ENCODE measurements at places on chromosomes 16 and 17.

GRCh38 chr17:51995797-51996403, 162.6 kb downstream of the CA10 start:
- no peak for DNase-seq

DNA sequence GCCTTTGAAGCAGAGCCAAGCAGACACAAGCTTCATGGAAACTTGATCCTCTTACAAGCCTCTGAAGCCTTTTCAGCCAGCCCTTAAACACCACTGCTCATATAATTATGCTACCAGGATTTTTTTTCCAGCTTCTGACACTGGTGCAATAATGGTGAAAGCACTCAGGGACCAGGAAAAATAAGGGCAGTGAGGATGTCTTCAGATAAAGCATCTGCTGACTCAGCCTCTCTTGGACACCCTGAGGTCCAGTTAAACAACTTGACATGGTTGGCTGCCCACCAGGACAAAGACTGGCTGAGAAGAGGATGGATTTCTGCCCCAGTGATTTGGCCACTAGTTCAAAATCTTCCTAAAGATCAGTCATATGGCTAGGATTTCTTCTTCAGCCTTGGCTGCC, 124.2 kb upstream of the N4BP1 start:
- DNase-seq = no peak

DNA sequence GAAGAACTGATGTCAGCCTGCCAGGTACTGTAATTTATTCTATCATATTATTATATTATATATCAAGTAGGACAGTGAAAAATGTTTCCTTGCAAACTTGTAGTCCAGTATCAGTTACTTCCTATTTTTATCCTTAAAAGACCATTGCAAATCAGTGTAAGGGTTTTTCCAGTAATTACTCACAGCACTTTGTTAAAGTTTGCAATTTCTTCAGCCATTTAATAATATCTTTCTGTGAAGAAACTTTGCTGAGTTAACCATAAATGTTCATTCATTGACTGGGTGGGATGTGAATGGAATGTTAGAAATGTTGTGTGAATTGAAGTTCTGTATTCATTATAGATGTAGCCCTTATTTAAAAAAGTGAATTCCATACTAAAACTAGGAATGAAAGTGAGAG, 26.7 kb downstream of the HAPSTR1 start:
- DNase-seq = no peak

DNA sequence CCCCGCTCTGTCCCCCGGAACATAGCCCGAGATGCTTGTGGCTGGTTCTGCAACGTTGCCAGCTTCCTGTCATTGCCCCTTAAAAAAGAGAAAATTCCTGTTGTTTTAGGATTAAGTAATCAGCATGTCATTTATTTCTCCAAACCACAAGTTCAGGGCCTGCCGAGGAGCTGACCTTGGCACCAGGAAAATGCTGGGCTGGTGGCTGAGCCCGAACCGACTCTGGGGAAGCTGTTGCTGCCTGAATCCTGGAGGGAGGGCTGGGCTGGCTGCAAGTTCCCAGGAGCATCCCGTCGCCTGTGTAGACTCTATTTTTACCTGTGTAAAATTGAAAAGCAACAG, 130.9 kb upstream of the FOXF1 start:
- DNase-seq = no peak

DNA sequence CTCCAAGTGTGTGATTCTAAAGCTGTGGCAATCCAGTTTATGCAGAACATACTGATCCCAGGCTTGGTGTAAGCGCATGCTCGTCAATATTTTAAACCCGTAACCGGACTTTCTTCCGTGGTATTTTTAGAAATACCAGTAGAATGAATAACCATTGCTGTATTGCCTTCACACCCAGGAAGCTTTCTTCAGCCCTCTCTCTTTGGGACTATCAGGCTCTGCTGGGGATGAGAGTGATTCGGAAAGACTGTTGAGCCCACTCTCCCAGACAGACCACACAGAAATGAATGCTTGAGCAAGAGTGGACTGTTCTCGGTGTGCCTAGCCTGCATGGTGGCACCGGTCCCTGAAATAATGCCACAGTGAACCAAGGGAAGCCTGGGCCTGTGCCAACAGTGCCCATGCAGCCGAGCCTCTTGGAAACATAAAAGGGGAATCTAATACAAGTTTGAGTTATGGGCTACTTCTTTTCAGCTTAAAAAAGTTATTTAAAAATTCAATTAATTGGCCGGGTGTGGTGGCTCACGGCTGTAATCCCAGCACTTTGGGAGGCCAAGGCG, 89.9 kb upstream of the ELAC2 start:
- DNase-seq = no peak

GRCh38 chr17:48605991-48606891, 1.5 kb upstream of the HOXB6 start:
- DNase-seq = no peak

DNA sequence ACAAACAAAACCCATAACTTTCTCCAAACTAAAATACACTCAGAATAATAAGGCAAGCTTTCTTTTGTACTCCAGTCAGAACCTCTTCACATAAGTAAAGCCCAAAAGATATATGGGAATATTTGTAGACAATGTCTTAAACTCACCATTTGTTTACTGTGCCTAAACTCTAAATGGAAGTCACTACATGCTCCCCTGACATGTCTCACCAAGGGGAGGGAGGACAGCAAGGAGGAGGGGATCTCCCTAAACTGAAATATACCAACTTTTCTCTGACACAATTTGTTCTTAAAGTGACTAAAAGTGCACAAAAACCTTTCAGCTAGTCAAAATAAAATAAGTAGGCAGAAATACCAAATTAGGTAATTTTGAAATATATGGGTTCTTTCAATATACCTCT, 38.5 kb downstream of the GRB7 start:
- DNase-seq = no peak

- peak; percentile 87 for DNase-seq
These were observed 9.9 kb downstream of the CENPX start for GRCh38 chr17:82012640-82013295.

DNA sequence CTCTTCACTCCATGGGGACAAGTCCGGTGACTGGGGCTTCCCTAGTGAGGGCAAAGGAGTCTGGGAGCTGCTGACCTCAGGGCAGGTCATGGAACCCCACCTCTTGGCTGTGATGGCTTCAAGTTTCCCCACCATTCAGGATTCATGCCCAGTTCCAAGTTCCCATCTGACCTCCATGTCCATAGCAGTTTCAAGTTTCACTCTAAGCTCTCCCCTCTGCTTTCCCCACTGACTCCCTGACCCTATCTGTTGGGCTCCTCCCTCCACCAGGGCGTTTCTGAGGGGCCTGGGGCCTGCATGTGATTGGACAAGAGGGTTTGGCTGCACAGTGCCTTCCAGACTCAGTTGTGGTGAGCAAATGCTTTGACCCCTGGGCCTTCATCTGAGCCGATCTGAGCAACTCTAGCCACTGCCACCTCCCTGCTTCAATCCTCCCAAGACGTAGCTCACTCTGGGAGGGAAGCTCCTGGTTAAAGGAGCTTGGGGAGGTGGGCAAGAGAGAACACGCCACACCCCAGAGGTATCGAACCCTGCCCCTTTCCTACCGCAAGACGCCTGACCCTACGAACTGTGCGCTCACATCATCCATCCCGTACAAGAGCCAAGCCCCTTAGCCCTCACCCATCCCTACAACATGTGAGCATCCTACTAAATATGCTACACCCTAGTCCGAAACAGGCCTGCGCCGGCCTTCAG, 8.3 kb downstream of the ZNF629 start:
- DNase-seq = no peak

DNA sequence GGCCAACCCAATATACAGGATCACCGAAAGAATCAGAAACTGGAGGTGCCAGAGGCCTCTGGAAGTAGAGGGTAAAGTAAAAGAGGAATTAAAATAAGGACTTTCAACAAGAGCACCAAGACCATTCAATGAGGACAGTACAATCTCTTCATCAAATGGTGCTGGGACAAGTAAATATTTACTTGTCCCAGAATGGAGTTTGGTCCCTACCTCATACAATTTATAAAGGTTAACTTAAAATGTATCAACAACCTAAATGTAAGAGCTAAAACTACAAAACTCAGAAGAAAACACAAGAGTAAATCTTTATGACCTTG, 56.5 kb downstream of the USP31 start:
- no peak for DNase-seq

DNA sequence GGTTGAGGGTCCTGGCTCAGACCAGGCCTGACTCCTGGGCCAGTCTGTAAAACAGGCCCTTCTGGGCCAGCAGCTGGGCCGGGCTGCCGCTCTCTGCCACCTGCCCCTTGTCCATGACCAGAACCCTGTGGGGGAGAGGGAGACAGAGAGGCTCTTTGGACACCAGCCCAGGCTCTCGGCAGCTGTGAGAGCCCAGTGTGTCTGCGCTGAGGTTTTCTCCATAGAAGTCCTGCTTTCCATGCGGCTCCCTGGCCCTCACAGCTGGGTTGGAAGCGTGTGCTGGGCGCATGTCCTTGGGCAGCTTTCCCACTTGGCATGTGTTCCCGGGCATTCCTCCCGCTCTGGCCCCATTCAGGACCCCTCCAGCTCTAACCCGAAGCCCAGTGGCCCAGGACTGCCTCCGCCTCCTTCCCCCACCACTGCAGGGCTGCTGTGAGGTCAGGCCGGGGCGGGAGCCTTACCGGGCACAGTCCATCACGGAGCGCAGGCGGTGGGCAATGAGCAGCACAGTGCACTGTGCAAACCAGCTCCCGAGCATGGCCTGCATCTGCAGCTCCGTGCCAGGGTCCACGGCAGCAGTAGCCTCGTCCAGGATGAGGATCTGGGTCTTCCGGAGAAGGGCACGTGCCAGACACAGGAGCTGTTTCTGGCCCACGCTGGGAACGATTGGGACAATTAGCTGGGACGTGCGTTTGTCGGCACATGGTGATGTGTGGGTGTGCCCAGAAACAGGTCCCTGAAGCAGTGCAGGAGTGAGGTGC, 73.0 kb downstream of the ABCC6 start:
- DNase-seq = no peak

- DNase-seq = no peak
These were observed 39.4 kb downstream of the ZNRF1 start for GRCh38 chr16:75038036-75038858.

DNA sequence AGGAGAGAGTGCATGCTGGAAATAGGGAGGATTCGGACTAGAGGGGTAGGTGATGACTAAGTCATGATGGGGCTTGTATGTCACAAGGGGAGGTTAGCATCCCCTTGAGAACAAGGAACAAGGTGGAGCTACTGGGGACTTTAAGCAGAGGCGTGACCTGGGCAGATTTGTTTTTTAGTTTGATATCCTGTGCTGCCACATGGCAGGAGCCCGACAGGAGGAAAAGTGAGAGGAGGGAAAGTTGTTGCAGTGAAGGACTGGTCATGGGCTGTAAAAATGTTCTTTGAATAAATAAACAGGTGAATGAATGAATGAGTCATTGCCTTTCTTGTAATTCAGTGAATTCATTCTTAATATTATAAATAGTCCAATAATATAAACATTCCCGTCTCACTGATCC, 365.1 kb upstream of the CDH5 start:
- no peak for DNase-seq

GRCh38 chr16:73037845-73038570, 9.9 kb downstream of the ZFHX3 start:
- no peak for DNase-seq

DNA sequence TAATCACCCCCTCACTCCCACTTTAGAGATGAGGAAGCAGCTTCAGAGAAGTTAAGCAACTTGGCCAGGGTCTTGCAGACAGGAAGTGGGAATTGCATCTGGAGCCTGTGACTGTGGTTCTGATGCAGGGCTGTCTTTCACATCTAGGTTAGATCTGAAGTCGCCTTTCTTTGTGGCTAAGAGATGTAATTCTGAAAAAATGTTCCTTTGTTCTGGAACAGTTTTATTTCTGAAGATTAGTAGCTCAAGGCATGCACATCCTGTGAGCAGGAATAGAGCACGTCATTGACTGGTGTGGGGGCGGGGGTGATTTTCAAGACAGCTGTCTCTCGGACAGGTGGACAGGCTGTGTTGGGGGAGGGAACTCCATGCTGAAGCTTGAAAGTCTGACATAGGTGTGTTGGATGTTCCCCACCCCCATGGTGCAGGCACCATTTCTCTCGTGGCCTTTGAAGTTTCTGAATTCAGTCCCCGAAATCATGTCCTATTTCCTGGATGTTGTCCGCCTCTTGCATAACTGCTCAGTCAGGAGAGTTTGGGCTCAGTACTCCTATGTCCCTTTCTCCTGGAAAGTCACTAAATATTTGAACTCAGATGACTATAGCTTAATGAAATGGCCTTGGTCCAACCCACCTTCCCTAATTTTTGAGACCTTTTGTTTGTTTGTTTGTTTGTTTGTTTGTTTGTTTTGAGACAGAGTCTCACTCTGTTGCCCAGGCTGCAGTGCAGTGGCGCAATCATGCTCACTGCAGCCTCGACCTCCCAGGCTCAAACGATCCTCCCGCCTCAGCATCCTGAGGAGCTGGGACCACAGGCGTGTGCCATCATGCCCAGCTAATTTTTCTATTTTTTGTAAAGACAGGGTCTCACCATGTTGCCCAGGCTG, 21.0 kb upstream of the HERPUD1 start:
- peak; percentile 41 for DNase-seq

DNA sequence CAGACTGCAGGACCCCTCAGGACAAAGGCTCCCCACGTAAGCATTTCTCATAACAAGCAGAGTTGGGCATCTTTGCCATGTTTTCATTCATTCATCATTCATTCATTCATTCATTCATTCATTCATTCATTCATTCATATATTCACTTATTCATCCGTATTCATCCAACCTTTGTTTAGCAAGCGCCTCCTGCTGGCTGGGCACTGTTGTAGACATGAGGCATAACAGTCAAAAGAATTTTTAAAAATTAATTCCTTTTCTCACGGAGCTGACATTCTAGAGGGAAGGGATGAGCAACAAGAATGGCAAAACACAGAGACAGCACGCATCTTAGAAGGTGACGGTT, 351.7 kb upstream of the TNRC6C start:
- no peak for DNase-seq

- no peak for DNase-seq
These were observed 318 bp upstream of the RBL2 start for GRCh38 chr16:53433930-53434376.

- no peak for DNase-seq
These were observed 28.5 kb upstream of the VAT1L start for GRCh38 chr16:77759821-77760220.

GRCh38 chr17:3809135-3809534, 8.1 kb upstream of the ITGAE start:
- no peak for DNase-seq

- no peak for DNase-seq
These were observed 28.6 kb downstream of the CD300LG start for GRCh38 chr17:43875476-43876147.

- DNase-seq = no peak
These were observed 11.9 kb downstream of the NPTX1 start for GRCh38 chr17:80464486-80464885.

DNA sequence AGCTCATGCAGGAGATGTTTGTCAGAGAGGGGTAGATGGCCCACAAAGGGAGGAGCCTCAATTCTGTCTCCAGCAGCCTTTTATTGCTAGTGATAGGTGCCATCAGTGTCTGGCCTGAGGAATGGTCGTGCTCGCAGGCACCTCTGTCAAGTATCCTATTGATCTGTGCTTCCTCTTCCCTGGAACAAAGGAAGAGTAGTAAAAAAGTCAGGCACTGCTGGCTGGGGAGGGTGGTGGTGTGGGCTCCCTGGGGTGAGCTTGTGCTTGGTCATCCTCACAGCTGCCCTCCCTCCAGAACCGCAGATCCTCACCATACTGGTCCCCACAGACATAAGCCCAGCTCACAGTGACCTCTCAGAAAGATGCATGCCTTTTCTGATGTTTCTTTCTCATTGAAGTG, 15.0 kb upstream of the SALL1 start:
- DNase-seq = no peak

- no peak for DNase-seq
These were observed 187.5 kb upstream of the SOX9 start for GRCh38 chr17:71933306-71933705.

GRCh38 chr16:77882358-77882757, 94.0 kb downstream of the VAT1L start:
- no peak for DNase-seq

All from upper lobe of right lung (tissue), 1 donor.